Activated naive CD4-positive, alpha-beta T cell treated with anti-CD3 and anti-CD28 coated beads for 36 hours (primary cell): ENCODE measurements at places on chromosomes 11 and 22. TPM values are rescaled to one million over a fixed set of nuclear protein-coding genes. Genes with fewer than 3 reads are reported as not detected.

Gene PATE2
- total RNA-seq: not detected

Gene THYN1
- total RNA-seq: 92.6 TPM

Gene MPZL3
- total RNA-seq: 30.5 TPM

Gene RAB39A
- total RNA-seq: not detected

Gene OR5A1
- not detected for total RNA-seq

Gene NAV2
- total RNA-seq: 0.41 TPM

Gene KDM4E
- total RNA-seq: not detected

Gene OR4D9
- not detected for total RNA-seq

Gene KCTD14
- total RNA-seq: 0.27 TPM

Gene TTC12
- total RNA-seq: 7.4 TPM

Gene RFPL2
- total RNA-seq: not detected

Gene FAM181B
- total RNA-seq: not detected

Gene SGSM1
- 0.17 TPM for total RNA-seq

Gene KCNE3
- total RNA-seq: not detected

Gene PGA4
- not detected for total RNA-seq

Gene CAPN5
- total RNA-seq: 0.79 TPM

Gene P4HA3
- not detected for total RNA-seq

Gene PGA5
- total RNA-seq: not detected

Gene MS4A18
- total RNA-seq: not detected

Gene OR2AG2
- not detected for total RNA-seq

Gene SNRPD3
- total RNA-seq: 158 TPM

Gene YAP1
- 1.1 TPM for total RNA-seq

Gene C11orf87
- total RNA-seq: not detected

Gene MYRF
- 0.27 TPM for total RNA-seq

Gene SLC35E4
- total RNA-seq: 2.2 TPM

Gene NXPE1
- not detected for total RNA-seq

Gene ZNF215
- total RNA-seq: 0.99 TPM

Gene CHRM1
- not detected for total RNA-seq

Gene KRTAP5-2
- total RNA-seq: not detected

Gene VPREB3
- not detected for total RNA-seq

Gene TPST2
- total RNA-seq: 21.0 TPM

Gene PRR33
- total RNA-seq: 0.12 TPM

Gene ANO9
- total RNA-seq: 28.9 TPM

Gene PRRG4
- 0.15 TPM for total RNA-seq

Gene OR6A2
- 0.05 TPM for total RNA-seq

Gene C1QTNF5
- not detected for total RNA-seq

Gene CDKN1C
- 0.17 TPM for total RNA-seq

Gene SHANK2
- not detected for total RNA-seq

Gene HRAS
- 25.8 TPM for total RNA-seq

Gene RCOR2
- 0.17 TPM for total RNA-seq

Gene KLHL35
- 0.14 TPM for total RNA-seq

Gene TYMP
- total RNA-seq: 49.6 TPM

Gene LDHAL6A
- total RNA-seq: 0.12 TPM

Gene LMO2
- total RNA-seq: not detected

Gene CEP126
- 1.2 TPM for total RNA-seq

Gene OR52A1
- not detected for total RNA-seq

Gene SESN3
- 18.1 TPM for total RNA-seq

Gene C11orf42
- total RNA-seq: not detected

Gene FGF3
- not detected for total RNA-seq

Gene KRTAP5-10
- not detected for total RNA-seq
